ENCODE measurements at places on chromosomes 13 and 19.

DNA sequence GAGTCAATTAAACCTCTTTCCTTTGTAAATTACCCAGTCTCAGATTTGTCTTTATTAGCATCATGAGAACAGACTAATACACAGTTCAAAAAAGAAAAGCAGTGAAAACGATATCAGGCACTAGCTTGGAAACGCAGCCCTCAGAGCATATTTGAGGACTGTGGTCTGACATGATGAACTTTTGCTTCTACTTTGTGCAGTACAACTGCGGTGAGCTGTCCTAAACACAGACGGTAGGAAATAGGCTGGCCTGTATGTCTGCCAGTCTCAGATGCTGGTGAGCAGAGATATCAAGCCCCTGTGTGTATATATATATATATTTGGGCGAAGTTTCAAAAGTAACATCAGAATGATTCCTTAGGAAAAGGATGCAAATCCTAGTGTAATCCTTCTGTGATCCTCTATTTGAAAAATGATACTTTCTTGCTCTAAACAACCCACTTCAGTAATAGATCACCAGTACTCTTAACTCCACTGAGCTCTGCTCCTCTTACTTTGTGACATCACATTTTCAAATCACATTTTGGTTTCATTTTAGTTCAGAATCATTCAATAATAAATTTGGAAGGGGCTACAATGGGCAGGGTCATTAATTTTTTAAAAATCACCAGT lies 74.4 kb downstream of the TNFRSF19 start:
- DNase-seq, result no peak

GRCh38 chr13:101465877-101466276 lies 13.4 kb downstream of the ITGBL1 start:
- DNase-seq, result no peak

DNA sequence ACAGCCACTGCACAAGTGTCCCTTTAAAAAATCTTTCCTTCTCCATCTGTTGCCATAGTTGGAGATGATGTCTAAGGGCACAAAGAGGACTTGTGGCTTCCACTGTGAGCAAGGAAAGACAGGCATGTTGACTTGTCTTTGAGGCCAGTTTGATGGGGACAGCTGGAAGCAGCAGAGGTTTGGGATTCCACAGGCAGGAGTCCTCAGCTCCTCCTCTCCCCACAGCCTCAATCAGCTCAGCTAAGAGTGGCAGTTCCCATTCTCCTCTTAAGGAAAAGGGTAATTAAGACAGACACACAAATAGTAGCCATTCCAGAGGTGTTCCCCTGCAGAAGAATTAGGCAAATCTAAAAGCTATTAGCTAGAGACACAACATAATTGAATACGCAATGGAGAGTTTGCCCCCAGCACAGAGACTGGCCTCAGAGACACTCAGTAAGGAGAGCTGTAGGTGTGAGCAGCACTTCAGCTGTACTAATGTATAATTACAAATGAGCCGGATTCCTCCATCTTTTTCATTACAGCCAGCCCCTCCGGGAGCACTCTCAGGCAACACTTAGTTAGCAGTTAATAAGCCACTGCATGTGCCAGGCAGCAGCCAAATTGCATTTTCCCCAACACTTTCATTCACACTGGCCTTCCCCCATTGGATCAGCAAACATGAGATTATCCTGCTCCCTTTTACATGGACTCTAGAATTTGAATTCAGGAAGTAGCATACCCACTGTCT lies 434.0 kb downstream of the FOXO1 start:
- DNase-seq, result no peak

DNA sequence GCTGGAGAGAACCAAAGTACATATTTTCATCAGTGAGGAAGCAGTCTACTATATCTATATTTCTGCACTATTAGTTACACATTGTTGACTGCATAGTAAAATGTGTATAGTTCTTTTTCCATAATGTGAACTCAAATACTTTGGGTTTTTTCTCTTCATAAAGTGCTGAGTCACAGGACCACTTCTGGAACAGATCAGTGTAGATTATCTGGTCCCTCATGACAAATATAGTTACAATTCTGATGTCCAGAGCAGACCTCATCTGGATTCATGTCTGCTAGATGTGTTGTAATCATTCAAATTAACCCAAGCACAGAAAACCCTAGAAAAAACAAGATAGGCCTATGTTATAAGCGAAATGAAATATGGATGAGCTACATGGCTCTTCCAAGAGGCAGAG lies 171.4 kb downstream of the SUCLA2 start:
- DNase-seq, result no peak

GRCh38 chr13:60661521-60661920 lies 264.5 kb downstream of the TDRD3 start:
- DNase-seq, result no peak

DNA sequence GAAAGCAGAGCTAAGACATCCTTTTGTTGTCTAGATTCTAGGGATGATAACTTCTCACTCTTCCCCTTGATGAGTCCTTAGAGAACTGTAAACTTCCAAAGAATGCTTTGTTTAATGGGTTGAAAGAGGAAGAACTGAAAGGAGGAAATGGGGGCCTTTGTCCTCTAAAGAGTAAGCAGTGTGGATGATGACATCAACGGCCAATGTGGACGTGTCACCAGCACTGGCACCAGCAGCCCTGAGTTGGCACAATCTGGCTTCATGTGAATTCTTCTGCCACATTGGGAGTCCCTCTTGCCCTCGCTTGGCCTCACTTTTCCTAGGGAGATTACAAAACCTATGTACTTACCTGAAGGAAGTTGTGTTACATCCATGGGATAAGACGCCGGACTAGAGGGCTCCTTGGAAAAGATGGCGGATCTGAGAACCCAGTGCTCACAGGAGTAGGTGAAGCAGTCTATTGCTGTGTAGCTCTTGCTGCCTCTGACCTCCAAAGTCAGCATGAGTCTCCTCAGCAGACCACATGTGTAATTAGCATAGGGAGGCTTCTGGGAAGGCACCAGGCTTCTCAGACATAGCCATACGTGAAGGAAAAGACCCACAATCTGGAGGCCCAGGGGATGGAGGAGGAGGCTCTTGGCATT lies 62.8 kb downstream of the RGCC start:
- DNase-seq, result no peak

DNA sequence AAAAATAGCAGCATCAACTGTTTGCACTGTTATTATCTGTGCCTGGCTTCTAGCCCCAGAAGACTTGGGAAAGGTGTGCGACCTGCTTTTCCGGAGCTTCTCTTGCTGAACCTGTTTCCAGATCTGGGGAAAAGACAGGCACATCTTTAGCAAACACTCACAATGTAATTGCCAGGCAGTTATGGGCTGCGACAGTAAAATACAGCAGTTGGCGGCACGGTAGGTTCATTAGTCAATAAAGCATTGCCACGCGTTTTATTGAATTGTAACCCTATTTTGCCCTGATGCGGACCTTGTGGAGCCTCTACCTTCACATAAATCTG lies 223.7 kb upstream of the TSHZ3 start:
- no peak for DNase-seq

DNA sequence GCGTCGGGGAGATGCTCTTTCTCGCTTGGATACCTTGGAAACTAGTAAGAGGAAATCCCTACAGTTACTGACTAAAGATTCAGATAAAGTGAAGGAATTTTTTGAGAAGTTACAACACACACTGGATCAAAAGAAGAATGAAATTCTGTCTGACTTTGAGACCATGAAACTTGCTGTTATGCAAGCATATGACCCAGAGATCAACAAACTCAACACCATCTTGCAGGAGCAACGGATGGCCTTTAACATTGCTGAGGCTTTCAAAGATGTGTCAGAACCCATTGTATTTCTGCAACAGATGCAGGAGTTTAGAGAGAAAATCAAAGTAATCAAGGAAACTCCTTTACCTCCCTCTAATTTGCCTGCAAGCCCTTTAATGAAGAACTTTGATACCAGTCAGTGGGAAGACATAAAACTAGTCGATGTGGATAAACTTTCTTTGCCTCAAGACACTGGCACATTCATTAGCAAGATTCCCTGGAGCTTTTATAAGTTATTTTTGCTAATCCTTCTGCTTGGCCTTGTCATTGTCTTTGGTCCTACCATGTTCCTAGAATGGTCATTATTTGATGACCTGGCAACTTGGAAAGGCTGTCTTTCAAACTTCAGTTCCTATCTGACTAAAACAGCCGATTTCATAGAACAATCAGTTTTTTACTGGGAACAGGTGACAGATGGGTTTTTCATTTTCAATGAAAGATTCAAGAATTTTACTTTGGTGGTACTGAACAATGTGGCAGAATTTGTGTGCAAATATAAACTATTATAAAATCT lies 2.7 kb upstream of the KCNRG start:
- DNase-seq, result no peak

DNA sequence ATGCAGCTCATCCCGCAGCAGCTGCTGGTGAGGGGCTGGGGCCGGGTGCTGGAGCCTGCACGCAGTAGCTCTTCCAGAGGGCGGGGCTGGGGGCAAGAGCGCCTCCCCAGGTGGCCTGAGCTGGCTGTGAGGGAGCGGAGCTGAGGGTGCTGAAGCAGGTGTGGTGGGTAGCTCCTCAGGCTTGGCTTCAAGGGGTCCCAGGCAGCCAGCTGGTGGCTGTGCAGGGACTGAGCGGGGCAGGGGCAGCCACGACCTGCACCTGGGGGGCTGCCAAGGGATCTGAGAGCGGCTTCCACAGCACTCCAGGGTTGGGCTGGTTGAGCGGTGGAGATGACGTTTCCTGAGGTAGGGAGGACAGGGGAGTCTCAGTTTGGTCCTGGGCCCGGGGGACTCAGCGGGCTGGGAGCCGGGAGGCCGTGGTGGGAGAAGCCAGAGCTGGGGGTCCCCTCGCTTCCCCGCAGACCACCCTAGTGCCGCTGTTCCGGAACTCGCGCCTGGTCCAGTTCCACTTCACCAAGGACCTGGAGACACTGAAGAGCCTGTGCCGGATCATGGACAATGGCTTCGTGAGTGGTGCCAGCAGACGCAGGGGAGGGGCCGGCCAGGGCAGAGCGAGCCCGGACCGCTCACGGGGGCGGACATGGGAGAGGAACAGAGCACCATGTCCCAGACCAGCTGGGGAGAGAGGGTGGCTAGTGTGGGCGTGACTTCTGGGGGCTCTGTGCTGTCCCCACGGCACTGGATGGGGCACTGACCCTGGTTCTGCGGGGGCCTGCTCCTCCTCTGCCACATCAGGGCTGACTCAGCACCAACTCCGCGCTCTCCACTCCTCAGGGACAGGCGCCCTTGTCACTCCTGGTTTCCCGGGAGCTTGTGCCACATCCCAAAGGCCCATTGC lies 7.4 kb downstream of the PTOV1 start:
- no peak for DNase-seq

DNA sequence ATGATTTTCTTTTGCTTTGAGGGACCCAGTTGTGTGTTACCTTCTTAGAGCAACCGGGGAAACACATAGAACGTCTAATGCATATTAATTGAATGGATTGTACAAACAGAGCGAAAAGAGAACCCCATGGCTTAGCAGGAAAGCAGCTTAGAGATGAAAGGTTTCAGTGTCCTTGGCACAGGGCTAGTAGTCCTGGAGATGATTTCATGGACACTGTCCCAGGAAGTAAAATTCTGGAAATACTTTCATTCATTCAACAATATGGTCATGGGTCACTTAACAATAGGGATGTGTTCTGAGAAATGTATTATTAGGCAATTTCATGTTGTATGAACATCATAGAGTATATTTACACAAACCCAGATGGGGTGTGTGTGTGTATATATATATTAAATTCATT lies 9.7 kb upstream of the FUT2 start:
- no peak for DNase-seq

- DNase-seq, result no peak
Observed at GRCh38 chr13:111066544-111066943, 48.6 kb upstream of the ARHGEF7 start.

GRCh38 chr13:64130171-64130570 lies 2714.5 kb upstream of the PCDH20 start:
- no peak for DNase-seq

All from SHP77 (cell line).